ENCODE measurements at places on chromosomes 2 and 18.

GRCh38 chr2:127012215-127012614, 94.7 kb downstream of the BIN1 start:
- no peak for DNase-seq

DNA sequence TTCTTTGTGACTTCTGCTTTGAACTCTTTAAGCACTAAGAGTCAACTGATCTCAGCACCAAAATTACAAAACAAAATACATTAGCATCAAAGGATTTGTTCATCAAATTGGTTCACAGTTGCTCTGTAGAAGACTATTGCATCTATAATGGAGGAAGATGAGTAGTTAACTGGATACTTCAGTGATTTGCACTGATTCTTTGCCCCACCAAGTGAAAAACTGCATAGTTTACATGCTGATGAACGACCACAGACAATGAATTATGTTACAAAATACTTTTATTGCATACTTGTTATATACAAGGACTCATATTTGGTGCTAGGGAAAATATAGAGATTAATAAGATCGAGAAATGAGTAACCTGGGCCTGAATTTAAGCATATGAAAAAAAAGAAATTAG, 107.2 kb downstream of the SCG2 start:
- no peak for DNase-seq

GRCh38 chr2:188664951-188665595, 309.1 kb upstream of the COL3A1 start:
- no peak for DNase-seq

- no peak for DNase-seq
Measured at GRCh38 chr2:68456198-68456597, 10.9 kb downstream of the FBXO48 start.

DNA sequence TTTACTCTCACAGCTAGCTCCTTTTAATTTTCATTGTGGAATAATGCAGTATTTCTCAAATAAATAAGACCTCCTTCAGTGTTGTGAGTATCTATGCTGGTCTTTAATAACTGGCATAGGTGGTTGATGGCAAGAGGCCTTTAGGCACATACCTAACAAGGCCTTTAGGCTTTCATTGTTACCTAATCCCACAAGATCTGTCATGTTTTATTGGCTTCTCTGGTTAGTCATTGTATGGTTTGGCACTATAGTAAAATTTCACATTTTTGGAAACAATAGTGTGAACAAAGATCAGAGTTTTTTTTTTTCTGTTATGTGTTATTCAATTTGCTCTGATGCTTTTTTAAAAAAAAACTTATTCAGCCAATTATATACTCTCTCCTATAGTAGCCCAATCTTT, 89.8 kb upstream of the NEUROD1 start:
- no peak for DNase-seq

DNA sequence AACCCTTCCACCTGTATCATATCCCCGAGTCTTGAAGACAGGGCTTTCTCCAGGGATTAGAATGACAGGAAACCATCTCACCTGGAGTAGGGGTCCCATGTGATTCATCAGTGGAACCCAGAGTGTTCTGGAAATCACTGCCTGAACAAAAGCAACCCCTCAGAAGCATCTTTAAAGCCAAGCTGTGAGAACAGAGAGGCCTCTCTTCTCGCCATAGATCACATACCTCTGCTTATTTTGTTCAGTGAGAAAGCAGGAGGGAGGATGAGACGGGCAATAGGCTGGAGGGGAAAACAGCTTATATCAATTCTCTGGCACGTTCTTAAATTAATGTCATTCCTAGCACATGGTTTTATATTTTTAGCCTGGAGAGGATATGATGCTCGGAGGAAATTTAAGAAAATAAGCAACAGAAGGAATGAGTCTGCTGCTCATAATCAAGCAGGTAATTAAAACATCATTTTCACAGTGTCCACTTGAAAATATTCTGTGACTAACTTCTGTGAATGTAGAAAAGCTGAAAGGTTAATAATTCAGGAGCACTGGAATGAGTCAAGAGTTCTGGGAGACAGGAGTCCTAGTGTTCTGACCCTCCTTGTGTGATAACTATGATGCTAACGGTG, 213.6 kb upstream of the SP5 start:
- DNase-seq = no peak

- DNase-seq = peak; percentile 54
Measured at GRCh38 chr2:119820275-119820674, 60.6 kb downstream of the PTPN4 start.

DNA sequence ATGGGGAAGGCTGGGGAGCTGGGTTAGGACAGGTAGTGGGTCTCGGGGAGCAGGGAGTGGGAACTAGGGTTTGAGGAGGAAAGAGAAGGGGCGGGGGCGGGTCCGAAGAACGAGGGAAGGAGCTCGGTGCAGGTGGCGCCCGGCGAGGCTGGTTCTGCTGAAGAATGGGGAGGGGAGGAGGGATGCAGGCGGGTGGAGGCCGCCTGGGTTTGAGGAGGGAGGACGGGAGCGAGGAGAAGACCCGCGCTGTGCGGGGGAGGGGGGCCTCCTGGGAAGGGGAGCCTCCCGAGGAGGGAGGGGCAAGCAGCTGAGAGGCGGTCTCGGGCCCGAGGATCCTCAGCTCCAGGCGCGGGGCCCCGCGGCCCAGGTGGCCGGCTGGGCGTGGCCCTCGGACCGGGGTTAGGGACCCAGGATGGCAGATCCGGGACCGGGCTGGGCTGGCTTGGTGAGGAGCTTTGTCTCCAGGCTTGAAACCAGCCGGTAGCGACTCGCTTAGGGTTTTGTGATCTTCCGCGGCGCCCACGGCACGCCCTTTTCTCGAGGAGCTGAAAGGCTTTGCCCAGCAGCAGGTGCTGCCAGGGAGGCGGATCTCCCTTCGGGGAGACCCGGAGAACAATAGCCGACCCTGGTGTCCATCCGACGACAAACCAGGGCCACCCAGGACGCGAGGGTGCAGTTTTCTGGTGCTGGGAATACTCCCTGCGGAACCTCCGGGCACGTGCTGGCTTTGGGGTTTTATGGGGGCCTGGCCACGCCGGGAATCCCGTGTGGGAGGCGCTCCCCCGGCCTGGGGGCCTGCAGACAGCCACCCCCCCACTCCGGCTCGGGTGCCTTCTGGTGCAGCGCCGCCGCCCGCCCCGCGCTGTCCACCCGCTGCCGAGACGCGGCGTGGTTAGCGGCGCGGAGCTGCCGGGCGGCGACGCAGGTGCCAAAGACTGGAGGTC, 1.4 kb downstream of the DPYSL5 start:
- DNase-seq = no peak

DNA sequence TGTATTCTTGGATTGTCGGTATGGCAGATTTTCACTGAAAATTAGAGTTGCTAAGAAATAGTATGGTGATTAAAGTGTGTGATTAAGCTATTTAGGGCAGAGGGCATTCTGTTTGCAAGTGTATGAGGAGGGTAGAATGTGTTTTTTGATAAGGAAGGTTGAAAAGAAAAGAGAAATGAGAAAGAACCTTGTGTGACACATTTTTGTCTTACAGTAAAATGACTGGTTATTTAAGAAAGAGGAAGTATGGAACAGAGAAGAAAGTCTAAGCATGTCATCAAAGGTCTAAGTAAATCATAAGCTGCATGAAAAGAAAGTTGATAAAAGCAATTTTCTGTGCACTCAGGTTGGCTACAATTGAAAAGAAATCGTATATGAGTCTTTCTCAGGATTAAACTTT, 5.2 kb upstream of the RSAD2 start:
- DNase-seq = no peak

GRCh38 chr2:102603904-102604303, 15.4 kb upstream of the SLC9A2 start:
- no peak for DNase-seq

DNA sequence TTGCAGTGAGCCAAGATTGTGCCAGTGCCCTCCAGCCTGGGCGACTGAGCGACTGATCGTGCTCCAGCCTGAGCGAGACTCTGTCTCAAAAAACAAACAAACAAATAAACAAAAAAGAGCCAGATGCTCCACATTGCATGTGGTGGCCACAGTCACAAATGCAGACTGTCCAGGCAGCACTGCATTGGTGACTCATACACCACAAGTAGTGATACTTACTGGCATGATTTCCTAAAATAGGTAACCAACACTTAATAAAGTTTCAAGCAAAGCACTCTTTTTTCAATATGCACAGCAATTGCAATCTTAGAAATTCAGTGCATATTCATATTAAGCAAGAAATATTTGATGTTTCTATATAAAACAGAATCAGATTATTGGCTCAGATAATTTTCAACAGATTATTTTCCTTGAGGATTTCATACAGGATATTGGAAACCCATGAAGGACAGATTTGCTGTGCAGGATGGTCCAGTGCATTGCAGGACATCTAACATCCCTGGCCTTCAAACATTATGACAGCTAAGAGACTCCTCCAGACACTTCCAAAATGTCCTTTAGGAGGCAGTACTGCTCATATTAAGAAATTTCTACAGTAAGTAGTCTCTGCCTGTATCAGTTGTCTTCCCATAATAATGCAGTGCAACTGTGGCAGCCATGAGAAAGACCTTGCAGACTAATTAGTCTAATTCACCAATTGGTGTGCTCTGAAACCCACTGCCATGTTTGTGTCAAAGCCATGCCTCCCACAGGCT, 10.5 kb upstream of the SLC1A4 start:
- DNase-seq = peak; percentile 42

DNA sequence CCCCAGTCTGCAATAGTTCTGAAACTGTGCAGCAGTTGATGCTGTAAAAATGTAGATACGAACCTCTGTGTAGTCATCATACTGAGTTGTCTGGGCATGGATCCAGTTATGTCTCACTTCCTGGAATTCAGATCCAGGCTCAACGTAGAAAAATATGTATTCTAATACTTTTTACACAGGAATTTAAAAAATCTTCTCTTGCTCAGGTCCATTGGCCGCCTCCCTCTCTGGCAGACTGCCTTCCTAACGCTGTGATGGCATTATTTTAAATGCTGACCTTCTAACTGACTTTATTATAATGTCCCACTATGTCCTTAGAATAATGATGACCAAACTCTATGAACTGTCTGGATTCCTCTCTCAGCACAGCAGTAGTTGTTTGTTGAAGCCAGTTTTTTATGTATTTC, 119.6 kb downstream of the FEZ2 start:
- DNase-seq = peak; percentile 88

- no peak for DNase-seq
Measured at GRCh38 chr2:222582928-222583327, 73.0 kb downstream of the FARSB start.

GRCh38 chr18:49819823-49820671, 6.7 kb upstream of the ACAA2 start:
- no peak for DNase-seq
